ENCODE measurements at places on chromosomes 3 and 15. TPM values are rescaled to one million over a fixed set of nuclear protein-coding genes. Genes with fewer than 3 reads are reported as not detected.

The GABRR3 gene
- total RNA-seq = not detected

The RPP25 gene
- total RNA-seq = 0.89 TPM

DNA sequence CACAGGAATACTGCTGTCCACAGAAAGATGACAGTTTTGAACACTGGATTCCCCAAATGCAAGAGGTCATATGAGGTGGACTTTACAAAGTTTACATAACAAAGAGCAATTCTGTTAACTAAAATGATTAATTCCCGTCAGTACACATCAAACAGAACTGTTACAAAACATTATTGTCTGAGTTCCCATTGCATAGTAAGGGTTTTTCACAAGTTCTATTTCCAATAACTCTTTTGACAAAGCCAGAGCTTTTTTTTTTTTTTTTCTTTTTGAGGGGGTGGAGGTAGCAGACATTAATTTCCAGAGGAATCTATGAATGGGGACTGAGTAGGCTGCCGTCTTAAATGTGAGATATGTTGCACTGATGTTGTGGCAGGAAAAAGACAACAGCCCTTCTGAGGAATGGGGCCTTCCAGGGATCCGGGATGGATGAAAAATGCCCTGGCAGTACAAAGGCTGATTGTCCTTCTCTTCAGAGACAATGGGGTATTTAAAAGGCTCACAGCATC, 178.1 kb upstream of the KBTBD8 start:
- no peak overlapping the region for H3K4me3 ChIP-seq
- no peak for DNase-seq
- no peak overlapping the region for H3K27ac ChIP-seq
- no peaks in the 10 kb centered on the region for H3K36me3 ChIP-seq

The NKIRAS1 gene
- total RNA-seq = 16.4 TPM

DNA sequence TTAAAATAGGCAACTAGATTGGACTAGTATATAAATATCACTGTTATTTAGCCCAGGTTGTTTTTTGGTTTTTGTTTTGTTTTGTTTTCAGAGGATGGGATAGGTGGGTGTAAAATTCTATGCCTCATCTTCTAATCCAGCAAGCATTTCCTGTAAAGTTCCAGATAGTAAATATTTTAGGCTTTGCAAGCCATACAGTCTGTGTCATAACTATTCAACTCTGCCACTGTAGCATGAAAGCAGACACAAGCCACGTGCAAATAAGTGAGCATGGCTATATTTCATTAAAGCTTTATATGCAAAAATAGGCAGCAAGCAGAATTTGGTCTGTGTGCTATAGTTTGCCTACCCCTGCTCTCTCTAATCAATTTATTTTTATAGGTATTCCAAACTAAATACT, 657.3 kb upstream of the TGFBR2 start:
- H3K4me1 ChIP-seq = peaks cover 12% of the 10 kb centered on the region
- H3K36me3 ChIP-seq = no peaks in the 10 kb centered on the region
- H3K4me3 ChIP-seq = no peak overlapping the region

DNA sequence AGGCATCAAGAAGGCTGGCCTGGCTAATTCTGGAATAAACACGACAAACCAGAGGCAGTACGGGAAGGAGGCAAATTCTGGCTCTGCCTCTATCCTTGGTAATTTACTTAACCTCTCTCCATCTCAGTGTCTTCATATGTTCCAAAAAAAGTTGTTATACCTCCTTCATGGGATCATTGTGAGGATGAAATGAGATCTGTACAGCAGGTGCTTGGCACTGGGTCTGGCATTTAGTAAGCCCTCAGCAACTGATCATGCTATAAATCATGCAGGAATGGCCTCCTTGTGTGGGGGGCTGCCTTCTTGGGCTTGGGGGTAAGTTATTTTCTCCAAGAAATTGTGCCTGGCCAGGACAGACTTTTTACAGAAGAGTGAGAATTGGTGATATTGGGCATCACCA, 38.3 kb upstream of the TRA2B start:
- H3K27me3 ChIP-seq = no peaks in the 10 kb centered on the region
- H3K36me3 ChIP-seq = no peaks in the 10 kb centered on the region
- H3K4me1 ChIP-seq = no peaks in the 10 kb centered on the region

- H3K27ac ChIP-seq = peak overlapping the region; percentile 68
- no peaks in the 10 kb centered on the region for H3K27me3 ChIP-seq
- no peak for DNase-seq
- H3K4me3 ChIP-seq = no peak overlapping the region
Measured at GRCh38 chr15:84855136-84855535, 29.3 kb upstream of the SLC28A1 start.

The ALG1L2 gene
- not detected for total RNA-seq

DNA sequence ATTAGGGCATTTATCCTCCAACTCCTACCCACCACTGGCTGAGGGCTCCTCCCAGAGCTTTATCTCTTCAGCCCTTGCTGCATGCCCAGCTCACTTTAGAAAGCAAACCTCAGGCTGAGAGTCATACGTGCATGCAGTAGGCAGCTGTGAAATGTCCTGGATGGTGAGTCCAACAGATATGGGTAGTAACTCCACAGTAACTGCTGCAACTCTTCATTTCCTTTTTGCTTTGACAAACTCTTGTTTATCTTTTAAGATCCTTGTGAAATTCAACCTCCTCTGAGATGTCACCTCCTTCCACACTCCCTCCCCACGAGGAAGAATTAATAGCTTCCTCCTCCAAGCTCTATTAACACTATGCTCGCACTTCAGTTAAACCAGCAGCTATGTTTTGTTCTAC, 35.9 kb upstream of the CTNNB1 start:
- H3K27ac ChIP-seq = no peak overlapping the region
- no peak for DNase-seq
- no peaks in the 10 kb centered on the region for H3K4me1 ChIP-seq
- no peaks in the 10 kb centered on the region for H3K27me3 ChIP-seq
- no peak overlapping the region for H3K4me3 ChIP-seq
- no peaks in the 10 kb centered on the region for H3K36me3 ChIP-seq

The COL6A5 gene
- not detected for total RNA-seq

The ARGFX gene
- not detected for total RNA-seq

- H3K4me3 ChIP-seq = no peak overlapping the region
- no peak overlapping the region for H3K27ac ChIP-seq
- no peaks in the 10 kb centered on the region for H3K27me3 ChIP-seq
- DNase-seq = no peak
- no peaks in the 10 kb centered on the region for H3K4me1 ChIP-seq
- H3K36me3 ChIP-seq = no peaks in the 10 kb centered on the region
Measured at GRCh38 chr3:17505856-17506255, 236.6 kb downstream of the TBC1D5 start.

The SKOR1 gene
- 0.22 TPM for total RNA-seq

- no peak overlapping the region for H3K4me3 ChIP-seq
- no peak for DNase-seq
- H3K4me1 ChIP-seq = no peaks in the 10 kb centered on the region
- H3K27ac ChIP-seq = no peak overlapping the region
- no peaks in the 10 kb centered on the region for H3K36me3 ChIP-seq
- H3K27me3 ChIP-seq = no peaks in the 10 kb centered on the region
Measured at GRCh38 chr3:67923796-67924195, 269.4 kb upstream of the SUCLG2 start.

- H3K4me1 ChIP-seq = no peaks in the 10 kb centered on the region
- DNase-seq = peak; percentile 44
- H3K36me3 ChIP-seq = no peaks in the 10 kb centered on the region
- no peak overlapping the region for H3K4me3 ChIP-seq
- H3K27me3 ChIP-seq = no peaks in the 10 kb centered on the region
Measured at GRCh38 chr15:88834211-88834812, 31.1 kb downstream of the ACAN start.

- DNase-seq = peak; percentile 94
- H3K27ac ChIP-seq = peak within 1 kb of the TSS; percentile 93
- no peaks in the 10 kb centered on the region for H3K36me3 ChIP-seq
Measured at GRCh38 chr15:96330450-96331143, at the start of gene NR2F2. TSS of gene NR2F2 (plus strand) at chr15:96330700. CDS start at chr15:96332106, 1,406 bp downstream.

DNA sequence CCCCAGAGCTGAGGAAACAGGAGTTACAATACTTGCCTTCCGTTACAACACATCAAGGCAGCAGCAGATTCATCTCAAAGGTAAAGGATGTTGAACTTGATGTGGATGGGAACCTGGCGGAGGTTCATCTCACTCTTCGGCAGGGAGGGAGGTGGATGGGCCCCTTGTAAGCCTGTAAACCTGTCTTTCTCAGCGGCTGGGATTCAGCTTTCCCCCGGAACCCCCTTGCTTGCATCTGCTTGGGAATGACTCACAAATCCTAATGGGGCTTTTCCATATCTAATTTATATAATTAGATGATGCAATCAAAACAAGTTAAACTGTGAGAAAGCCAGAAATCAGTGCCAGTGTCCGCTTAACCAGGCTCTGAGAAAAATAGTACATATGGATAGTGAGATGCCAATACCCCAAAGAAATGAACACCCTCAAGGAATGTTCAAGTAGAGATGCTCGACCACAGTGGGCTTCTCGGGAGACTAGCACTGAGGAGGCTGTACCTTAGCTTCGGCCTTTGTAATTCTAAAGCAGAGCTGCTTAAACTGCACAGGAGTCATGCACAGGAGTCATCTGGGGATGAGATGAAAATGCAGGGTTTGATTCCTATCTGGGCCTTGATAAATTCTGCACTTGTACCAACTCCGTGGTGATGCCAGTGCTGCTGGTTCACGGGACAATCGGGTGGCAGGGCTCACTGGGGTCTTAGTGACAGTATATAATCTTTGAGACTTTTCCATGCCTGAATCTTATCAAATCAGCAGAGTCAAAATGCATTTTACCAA, 2.2 kb upstream of the FAM240A start:
- no peaks in the 10 kb centered on the region for H3K4me1 ChIP-seq
- H3K27ac ChIP-seq = no peak overlapping the region
- H3K36me3 ChIP-seq = no peaks in the 10 kb centered on the region
- DNase-seq = no peak
- H3K4me3 ChIP-seq = no peak overlapping the region

The KBTBD13 gene
- 4.6 TPM for total RNA-seq

The MST1R gene
- 2.3 TPM for total RNA-seq

GRCh38 chr3:115494826-115495225, 128.5 kb upstream of the GAP43 start:
- no peak overlapping the region for H3K27ac ChIP-seq
- DNase-seq = no peak
- H3K4me1 ChIP-seq = peaks cover 9% of the 10 kb centered on the region

DNA sequence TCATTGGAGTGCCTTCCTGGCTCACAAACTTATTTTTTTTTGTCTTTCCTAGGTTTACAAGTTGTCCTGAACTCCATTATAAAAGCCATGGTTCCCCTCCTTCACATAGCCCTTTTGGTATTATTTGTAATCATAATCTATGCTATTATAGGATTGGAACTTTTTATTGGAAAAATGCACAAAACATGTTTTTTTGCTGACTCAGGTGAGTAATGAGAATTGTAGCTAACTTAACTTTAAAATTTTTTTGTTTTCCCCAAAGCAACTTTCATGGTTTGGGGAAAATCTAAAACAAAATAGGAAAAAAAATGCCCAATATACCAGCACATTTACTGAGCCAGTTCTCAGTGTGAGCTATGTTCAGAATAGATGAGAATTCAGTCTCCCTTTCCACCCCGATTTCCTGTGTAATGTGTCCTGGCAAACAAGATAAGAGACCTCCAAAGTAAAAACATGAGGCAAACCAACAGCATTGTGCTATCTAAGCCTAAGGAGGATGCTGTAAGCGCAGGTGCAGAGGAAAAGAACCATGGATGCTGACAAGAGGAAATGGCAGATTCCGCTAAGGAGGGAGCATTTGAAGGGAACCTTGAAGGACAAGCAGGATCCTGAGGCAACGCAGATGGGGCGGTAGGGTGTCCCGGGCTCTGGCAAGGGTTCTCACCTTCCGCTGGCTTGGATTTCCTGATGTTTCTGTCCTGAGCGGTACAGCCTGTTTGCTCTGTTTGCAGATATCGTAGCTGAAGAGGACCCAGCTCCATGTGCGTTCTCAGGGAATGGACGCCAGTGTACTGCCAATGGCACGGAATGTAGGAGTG, 171.4 kb downstream of the CACNA1D start:
- no peak overlapping the region for H3K27ac ChIP-seq
- H3K36me3 ChIP-seq = no peaks in the 10 kb centered on the region
- H3K27me3 ChIP-seq = peaks cover 7% of the 10 kb centered on the region

- no peaks in the 10 kb centered on the region for H3K4me1 ChIP-seq
- no peaks in the 10 kb centered on the region for H3K36me3 ChIP-seq
- no peaks in the 10 kb centered on the region for H3K27me3 ChIP-seq
- H3K4me3 ChIP-seq = no peak overlapping the region
- DNase-seq = no peak
Measured at GRCh38 chr3:21331321-21331720, 419.7 kb downstream of the ZNF385D start.

DNA sequence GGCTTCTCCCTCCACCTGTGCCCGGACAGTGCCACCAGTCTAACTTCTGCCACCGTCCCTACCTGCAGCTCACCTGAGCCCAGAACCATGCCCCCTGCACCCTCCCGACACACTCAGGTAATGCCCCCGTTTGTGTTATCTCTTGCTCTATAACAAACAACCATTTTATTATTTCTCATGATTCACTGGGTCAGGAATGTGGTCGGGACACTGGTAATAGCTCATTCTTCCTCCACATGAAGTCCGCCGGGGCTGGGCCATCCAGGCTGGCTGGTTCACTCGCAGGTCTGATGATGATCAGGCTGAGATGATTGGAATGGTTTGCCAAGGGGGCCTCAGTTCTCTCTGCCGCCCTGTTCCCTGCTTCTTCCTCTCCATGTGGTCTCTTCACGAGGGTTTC, 20.3 kb upstream of the NR2E3 start:
- no peak for DNase-seq
- H3K27me3 ChIP-seq = no peaks in the 10 kb centered on the region
- H3K27ac ChIP-seq = no peak overlapping the region
- H3K4me1 ChIP-seq = peaks cover 9% of the 10 kb centered on the region
- H3K4me3 ChIP-seq = no peak overlapping the region
- no peaks in the 10 kb centered on the region for H3K36me3 ChIP-seq

DNA sequence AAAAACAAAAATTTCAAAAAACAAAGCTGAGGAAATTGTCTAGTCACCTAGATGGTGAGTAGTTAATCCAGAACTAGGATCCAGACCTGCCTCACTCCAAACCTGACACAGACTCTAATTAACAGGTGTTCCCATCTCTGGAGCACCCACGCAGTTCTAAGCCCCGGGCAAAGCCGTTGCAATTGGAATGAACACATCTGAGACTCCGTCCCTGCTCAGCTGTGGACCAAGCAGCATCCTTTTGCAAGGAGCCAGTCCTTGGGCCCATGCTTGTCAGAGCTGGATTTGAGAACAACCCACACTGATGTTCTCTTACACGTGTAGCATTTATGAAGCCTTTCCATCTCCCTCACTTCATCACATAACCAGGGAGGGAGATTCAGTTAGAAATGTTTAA, 54.8 kb downstream of the LMCD1 start:
- no peak overlapping the region for H3K27ac ChIP-seq
- H3K4me3 ChIP-seq = no peak overlapping the region
- peaks cover 92% of the 10 kb centered on the region for H3K4me1 ChIP-seq
- H3K36me3 ChIP-seq = peaks cover 4% of the 10 kb centered on the region
- no peak for DNase-seq

GRCh38 chr15:89018207-89018606, 70.0 kb upstream of the ABHD2 start:
- peaks cover 45% of the 10 kb centered on the region for H3K4me1 ChIP-seq
- peak overlapping the region; percentile 47 for H3K4me3 ChIP-seq
- peak; percentile 81 for DNase-seq
- peak overlapping the region; percentile 84 for H3K27ac ChIP-seq

The ST8SIA2 gene
- 3.4 TPM for total RNA-seq

All from heart right ventricle (tissue), 16 donors.